ENCODE measurements at places on chromosomes 16 and 17. TPM values are rescaled to one million over a fixed set of nuclear protein-coding genes. Genes with fewer than 3 reads are reported as not detected.

The SPATA20 gene
- total RNA-seq: 58.4 TPM

The HSD11B2 gene
- total RNA-seq: 10.2 TPM

The TEKT5 gene
- not detected for total RNA-seq

The DLX4 gene
- total RNA-seq: 0.44 TPM

The KRTAP4-4 gene
- not detected for total RNA-seq

The PIPOX gene
- 2.9 TPM for total RNA-seq

The TRIM25 gene
- 37.1 TPM for total RNA-seq

The SRR gene
- total RNA-seq: 9.7 TPM

The DPEP3 gene
- not detected for total RNA-seq

The C16orf89 gene
- 6.4 TPM for total RNA-seq

The CDRT15 gene
- not detected for total RNA-seq

The WSCD1 gene
- 2.2 TPM for total RNA-seq

The KRT36 gene
- total RNA-seq: not detected

The ARL5C gene
- not detected for total RNA-seq

The LAT gene
- 8.2 TPM for total RNA-seq

The AIPL1 gene
- total RNA-seq: not detected

The ERCC4 gene
- total RNA-seq: 4.8 TPM

The TCAP gene
- 0.48 TPM for total RNA-seq

The HOXB6 gene
- 18.2 TPM for total RNA-seq

The PLXDC1 gene
- 11.8 TPM for total RNA-seq

The TMEM107 gene
- 41.0 TPM for total RNA-seq

The SLC2A4 gene
- total RNA-seq: 32.5 TPM

The ITGA2B gene
- total RNA-seq: 1.1 TPM

The SOST gene
- total RNA-seq: not detected

The SLC22A31 gene
- total RNA-seq: not detected

The KRT31 gene
- not detected for total RNA-seq

The CACNG5 gene
- total RNA-seq: not detected

The SCARF1 gene
- 6.6 TPM for total RNA-seq

The TBX2 gene
- total RNA-seq: 4.8 TPM

The C17orf107 gene
- not detected for total RNA-seq

The MEOX1 gene
- total RNA-seq: 11.0 TPM

The GAS2L2 gene
- 0.33 TPM for total RNA-seq

The CRHR1 gene
- 1.6 TPM for total RNA-seq

The FAM83G gene
- 11.0 TPM for total RNA-seq

The TBC1D3D gene
- total RNA-seq: not detected

The P3H4 gene
- 6.2 TPM for total RNA-seq

The KIF19 gene
- total RNA-seq: 0.44 TPM

The KRTAP3-1 gene
- total RNA-seq: not detected

The C1QTNF1 gene
- 326 TPM for total RNA-seq

The RAB37 gene
- 0.98 TPM for total RNA-seq

The WFIKKN1 gene
- 0.73 TPM for total RNA-seq

The TEDC2 gene
- 1.0 TPM for total RNA-seq

The ZNF594 gene
- 22.6 TPM for total RNA-seq

The KRTAP1-1 gene
- total RNA-seq: not detected

The PIRT gene
- total RNA-seq: not detected

The MRPS23 gene
- 8.2 TPM for total RNA-seq

The GNAO1 gene
- 0.96 TPM for total RNA-seq

The INO80E gene
- 39.7 TPM for total RNA-seq

The TLCD1 gene
- 8.3 TPM for total RNA-seq

The COASY gene
- 26.9 TPM for total RNA-seq

The LITAFD gene
- total RNA-seq: not detected

The ATP2A1 gene
- total RNA-seq: 0.15 TPM

The PIK3R5 gene
- 28.6 TPM for total RNA-seq

The NPIPA3 gene
- 1.9 TPM for total RNA-seq

The ZFP3 gene
- total RNA-seq: 4.9 TPM

The OTOP3 gene
- not detected for total RNA-seq

The SPNS2 gene
- 14.1 TPM for total RNA-seq

The MT3 gene
- total RNA-seq: not detected

The TMEM92 gene
- total RNA-seq: not detected

All from breast epithelium (tissue), 4 donors.